Fibroblast of the aortic adventitia (primary cell): ENCODE measurements at places on chromosomes 12 and 14. TPM values are rescaled to one million over a fixed set of nuclear protein-coding genes. Genes with fewer than 3 reads are reported as not detected.

The INSM2 gene
- not detected in 2 replicates for total RNA-seq

The C12orf60 gene
- 0.65 and 0.99 TPM in 2 replicates for total RNA-seq

The NEDD1 gene
- total RNA-seq, result 13.7 and 45.4 TPM in 2 replicates

The KCNMB4 gene
- 2.0 TPM in 2 replicates for total RNA-seq
